Thymus (tissue), 14 donors: ENCODE measurements at places on chromosomes 4 and X. TPM values are rescaled to one million over a fixed set of nuclear protein-coding genes. Genes with fewer than 3 reads are reported as not detected.
A peak's percentile ranks its signal among the peaks of the same experiment; 100 is the strongest.

DNA sequence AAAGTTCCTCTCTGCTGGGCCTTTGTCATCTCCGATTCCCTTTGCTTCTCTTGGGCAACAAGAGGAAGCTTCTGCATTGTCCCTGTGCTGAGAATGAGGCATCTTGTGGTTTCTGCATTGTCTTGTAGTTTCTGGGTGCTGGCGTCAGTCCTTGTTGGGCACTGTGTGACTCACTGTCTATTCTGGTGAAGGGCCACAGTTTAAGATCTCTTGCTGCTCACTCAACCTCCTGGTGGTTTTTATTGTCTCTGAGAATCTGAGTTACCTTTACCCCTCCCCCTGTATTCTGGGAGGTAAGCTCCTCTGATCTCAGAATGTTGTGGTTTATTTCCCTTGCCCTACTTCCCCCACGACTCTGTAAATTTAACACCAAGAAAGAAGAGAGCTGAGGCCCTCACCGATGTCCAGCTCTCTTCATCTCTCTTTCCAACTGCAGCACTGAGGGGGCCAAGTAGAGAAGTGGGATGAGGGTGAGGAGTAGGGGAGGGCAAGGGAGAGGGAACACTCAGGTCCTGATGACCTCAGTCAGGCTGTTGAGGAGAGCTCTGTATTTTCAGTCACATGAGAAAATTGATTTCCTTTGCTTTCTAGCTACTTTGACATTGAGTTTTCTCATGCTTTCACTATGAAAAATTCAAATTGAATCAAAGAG is 441.6 kb upstream of the PITX2 start:
- no peak overlapping the region for H3K27ac ChIP-seq
- H3K27me3 ChIP-seq: no peaks in the 10 kb centered on the region
- DNase-seq: no peak

GRCh38 chrX:68939868-68940267 is 111.0 kb downstream of the EFNB1 start:
- H3K27ac ChIP-seq: no peak overlapping the region
- no peaks in the 10 kb centered on the region for H3K4me1 ChIP-seq
- no peak for DNase-seq
- no peaks in the 10 kb centered on the region for H3K27me3 ChIP-seq
- no peak overlapping the region for H3K4me3 ChIP-seq
- no peaks in the 10 kb centered on the region for H3K36me3 ChIP-seq

The SHOX gene
- total RNA-seq: not detected

DNA sequence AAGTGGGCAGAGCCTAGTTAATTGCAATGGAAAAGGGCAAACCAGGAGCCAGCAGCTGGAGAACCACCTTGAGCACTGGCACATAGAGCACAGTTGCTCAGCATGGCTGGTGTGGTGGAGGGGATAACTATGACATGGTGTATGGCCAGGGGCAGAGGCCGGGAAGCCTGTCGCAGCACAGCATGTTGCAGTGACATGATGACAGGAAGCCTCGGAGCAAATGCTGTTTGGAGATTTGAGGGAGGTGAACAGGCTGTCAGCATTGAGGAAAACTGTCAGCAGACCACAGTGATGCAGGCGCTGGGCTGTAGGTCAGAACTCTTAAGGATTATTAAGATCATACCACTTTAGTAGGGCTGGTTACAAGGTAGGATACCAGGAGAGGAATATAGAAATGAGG is 228.7 kb downstream of the CBR4 start:
- no peak overlapping the region for H3K4me3 ChIP-seq
- H3K4me1 ChIP-seq: no peaks in the 10 kb centered on the region
- no peaks in the 10 kb centered on the region for H3K27me3 ChIP-seq
- H3K27ac ChIP-seq: peak overlapping the region; percentile 37
- DNase-seq: no peak

- H3K4me1 ChIP-seq: no peaks in the 10 kb centered on the region
- no peak for DNase-seq
- H3K27me3 ChIP-seq: no peaks in the 10 kb centered on the region
- H3K27ac ChIP-seq: no peak overlapping the region
Measured at GRCh38 chr4:126956184-126956897, 676.4 kb upstream of the INTU start.

- DNase-seq: no peak
- H3K27me3 ChIP-seq: no peaks in the 10 kb centered on the region
- no peak overlapping the region for H3K4me3 ChIP-seq
- peaks cover 4% of the 10 kb centered on the region for H3K36me3 ChIP-seq
- no peak overlapping the region for H3K27ac ChIP-seq
- no peaks in the 10 kb centered on the region for H3K4me1 ChIP-seq
Measured at GRCh38 chr4:17924189-17924588, 97.4 kb downstream of the LCORL start.

GRCh38 chr4:62051332-62051731 is 851.2 kb downstream of the ADGRL3 start:
- H3K27me3 ChIP-seq: no peaks in the 10 kb centered on the region
- no peak overlapping the region for H3K4me3 ChIP-seq
- H3K27ac ChIP-seq: no peak overlapping the region

The AMOT gene
- 3.8 TPM for total RNA-seq

- H3K27me3 ChIP-seq: no peaks in the 10 kb centered on the region
- no peak overlapping the region for H3K4me3 ChIP-seq
- peak overlapping the region; percentile 64 for H3K27ac ChIP-seq
- no peak for DNase-seq
- H3K36me3 ChIP-seq: peaks cover 69% of the 10 kb centered on the region
- H3K4me1 ChIP-seq: peaks cover 89% of the 10 kb centered on the region
Measured at GRCh38 chr4:10106421-10107039, 10.1 kb downstream of the WDR1 start.

DNA sequence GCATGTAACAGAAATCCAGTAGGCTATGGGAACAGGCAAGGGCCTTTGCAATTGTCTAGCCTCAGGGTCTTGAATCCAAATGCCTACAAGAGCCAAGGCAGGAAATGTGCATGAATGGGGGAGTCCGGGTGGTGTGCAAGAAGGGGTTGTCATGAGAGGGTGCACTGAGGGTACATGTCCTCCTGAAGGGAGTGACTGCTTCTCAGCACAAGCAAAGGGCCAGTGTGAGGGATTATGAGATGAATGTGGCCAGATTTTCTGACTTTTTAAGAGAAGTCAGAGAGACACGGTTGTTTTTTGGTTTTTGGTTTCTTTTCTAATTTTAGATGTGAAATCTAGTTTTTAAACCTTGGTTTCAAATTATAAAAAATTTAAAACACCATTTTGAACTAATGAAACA is 76.5 kb upstream of the LSM6 start:
- H3K27ac ChIP-seq: no peak overlapping the region
- no peaks in the 10 kb centered on the region for H3K4me1 ChIP-seq
- H3K36me3 ChIP-seq: no peaks in the 10 kb centered on the region
- no peaks in the 10 kb centered on the region for H3K27me3 ChIP-seq

DNA sequence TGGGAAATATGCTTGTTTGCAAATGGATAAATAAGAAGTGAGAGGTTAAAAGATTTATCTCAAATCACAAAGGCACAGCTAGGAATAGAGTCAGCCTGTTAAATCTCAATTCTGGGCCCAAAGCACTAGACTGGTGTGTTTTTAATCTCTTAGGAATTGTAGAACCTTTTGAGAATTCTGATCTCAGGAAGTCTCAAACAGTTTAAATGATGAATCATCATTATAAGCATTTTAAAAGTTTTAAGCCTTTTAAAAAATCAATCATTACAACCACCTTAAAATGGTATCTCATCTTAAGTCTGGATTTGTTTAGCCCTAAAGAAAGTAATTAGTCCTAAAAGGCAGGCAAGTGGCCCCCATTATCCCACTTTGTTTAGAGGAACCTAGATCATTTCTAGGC is 17.8 kb downstream of the DGKK start:
- H3K27me3 ChIP-seq: no peaks in the 10 kb centered on the region
- H3K36me3 ChIP-seq: no peaks in the 10 kb centered on the region
- no peaks in the 10 kb centered on the region for H3K4me1 ChIP-seq
- H3K27ac ChIP-seq: no peak overlapping the region
- DNase-seq: no peak
- no peak overlapping the region for H3K4me3 ChIP-seq

The HAND2 gene
- total RNA-seq: 1.4 TPM

GRCh38 chr4:80271801-80272200 is 5.3 kb downstream of the FGF5 start:
- no peaks in the 10 kb centered on the region for H3K36me3 ChIP-seq
- DNase-seq: no peak
- no peak overlapping the region for H3K4me3 ChIP-seq
- no peak overlapping the region for H3K27ac ChIP-seq
- peaks cover 2% of the 10 kb centered on the region for H3K4me1 ChIP-seq

The CDKL5 gene
- 4.5 TPM for total RNA-seq

DNA sequence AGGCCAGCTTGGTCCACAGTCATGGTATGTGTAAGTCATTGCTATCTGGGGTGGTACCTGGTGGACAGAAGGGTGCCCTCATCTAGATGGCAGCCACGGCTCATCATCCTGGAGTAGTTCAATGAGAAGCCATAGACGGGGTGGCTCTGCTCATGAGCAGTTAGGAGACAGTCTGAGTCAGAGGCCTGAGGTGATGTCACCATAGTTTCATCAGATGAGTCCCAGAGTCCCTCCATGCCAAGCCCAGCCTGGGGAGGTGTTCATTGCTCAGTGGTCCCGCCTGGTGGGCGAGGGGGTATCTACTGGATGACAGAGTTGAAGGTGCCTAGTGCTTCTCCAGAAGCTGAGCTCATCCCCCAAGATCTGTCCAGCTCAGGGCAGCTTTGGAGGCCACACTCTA is 49.8 kb downstream of the DLG3 start:
- DNase-seq: no peak
- H3K27ac ChIP-seq: no peak overlapping the region
- H3K4me1 ChIP-seq: no peaks in the 10 kb centered on the region
- peaks cover 9% of the 10 kb centered on the region for H3K36me3 ChIP-seq

The ZAR1 gene
- total RNA-seq: not detected

DNA sequence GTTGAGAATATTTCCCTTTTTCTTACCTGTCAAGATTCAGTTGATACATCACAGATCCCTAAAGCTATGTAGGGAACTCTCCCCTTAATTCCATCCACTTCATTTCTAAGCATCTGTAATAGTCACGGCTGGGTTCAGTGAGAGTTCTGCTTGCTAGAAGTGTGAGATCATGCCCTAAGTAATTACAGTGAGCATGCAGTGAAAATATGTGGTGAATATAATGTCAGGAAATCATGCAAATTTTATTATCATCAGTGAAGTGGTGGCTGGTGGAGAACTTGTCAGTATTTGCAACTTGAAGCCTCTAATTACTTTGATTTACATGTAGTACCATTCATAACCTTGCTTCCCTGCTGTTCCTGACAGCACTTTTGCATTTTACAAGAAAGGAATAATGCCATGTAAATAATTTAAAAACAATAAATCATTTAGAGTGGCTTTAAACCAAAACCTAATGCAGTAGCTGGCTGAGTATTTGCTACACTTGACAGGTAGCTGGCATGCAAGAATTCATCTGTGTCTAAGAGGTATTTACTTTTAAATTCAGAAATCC is 28.3 kb upstream of the CFAP299 start:
- H3K4me3 ChIP-seq: no peak overlapping the region
- no peaks in the 10 kb centered on the region for H3K4me1 ChIP-seq
- no peaks in the 10 kb centered on the region for H3K36me3 ChIP-seq
- no peak for DNase-seq
- H3K27me3 ChIP-seq: peaks cover 5% of the 10 kb centered on the region

DNA sequence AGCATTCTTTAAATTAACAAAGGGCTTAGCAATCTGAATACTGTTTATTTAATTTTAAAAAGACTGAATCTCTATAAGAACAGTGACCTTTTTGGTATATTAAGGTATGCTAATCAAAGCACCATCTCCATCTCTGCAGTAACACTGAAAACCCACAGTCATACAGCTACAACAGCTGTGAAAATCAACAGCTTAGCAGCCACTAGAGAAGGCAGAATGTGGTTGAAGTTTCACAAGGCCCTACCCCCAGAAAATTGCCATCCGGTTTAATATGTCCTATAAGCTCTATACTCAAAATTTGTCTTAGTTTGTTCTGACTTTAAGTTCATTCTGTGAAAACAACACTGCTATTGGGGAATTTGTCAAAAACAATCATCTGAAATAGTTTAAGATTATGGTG is 128.7 kb downstream of the OPHN1 start:
- H3K4me1 ChIP-seq: no peaks in the 10 kb centered on the region
- H3K27me3 ChIP-seq: no peaks in the 10 kb centered on the region
- no peak overlapping the region for H3K27ac ChIP-seq
- H3K36me3 ChIP-seq: no peaks in the 10 kb centered on the region

The SPANXA2 gene
- 0.09 TPM for total RNA-seq

- H3K36me3 ChIP-seq: no peaks in the 10 kb centered on the region
- no peak overlapping the region for H3K4me3 ChIP-seq
- no peaks in the 10 kb centered on the region for H3K4me1 ChIP-seq
- no peaks in the 10 kb centered on the region for H3K27me3 ChIP-seq
- H3K27ac ChIP-seq: no peak overlapping the region
Measured at GRCh38 chrX:123487236-123487635, 245.6 kb downstream of the THOC2 start.
